ENCODE measurements at places on chromosomes 7 and 10.

DNA sequence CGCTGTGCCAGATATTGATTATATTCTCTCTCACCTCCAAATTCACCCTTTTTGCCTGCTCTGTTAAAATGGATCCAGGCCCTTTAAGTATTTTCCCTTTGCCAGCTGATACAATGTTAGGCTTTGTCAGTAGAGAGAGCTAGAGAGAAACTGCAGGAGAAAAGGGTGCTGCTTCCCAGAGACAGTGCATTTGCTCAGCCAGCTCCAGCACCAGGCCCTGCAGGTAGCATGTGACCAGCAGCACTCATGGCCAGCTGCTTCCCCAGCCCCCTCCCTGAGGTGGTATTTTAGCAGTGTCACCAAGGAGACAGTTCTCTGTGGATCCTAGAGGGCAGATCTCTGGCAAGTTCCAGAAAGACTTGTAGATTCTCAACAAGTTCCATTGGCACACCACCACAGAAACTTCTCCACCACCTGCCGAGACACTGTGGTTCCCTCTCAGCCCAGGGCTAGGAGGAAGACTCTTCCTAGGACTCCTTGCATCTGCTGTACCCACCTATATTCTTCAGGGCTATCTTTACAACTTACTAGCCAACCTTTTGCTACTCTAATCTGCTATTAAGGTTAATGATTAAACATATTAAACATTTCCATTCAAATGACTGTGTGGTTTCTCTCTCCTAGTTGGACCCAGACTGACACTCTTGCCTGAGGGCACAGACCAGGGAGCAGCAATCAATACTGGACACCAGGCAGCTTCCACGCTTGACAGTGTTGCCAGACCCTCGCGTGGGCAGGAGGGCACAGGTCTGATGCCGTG lies 35.6 kb upstream of the ADAM12 start:
- DNase-seq = no peak

- no peak for DNase-seq
Measured at GRCh38 chr10:132293201-132293812, 14.4 kb downstream of the STK32C start.

- no peak for DNase-seq
Measured at GRCh38 chr7:137474540-137475026, 131.1 kb upstream of the PTN start.

DNA sequence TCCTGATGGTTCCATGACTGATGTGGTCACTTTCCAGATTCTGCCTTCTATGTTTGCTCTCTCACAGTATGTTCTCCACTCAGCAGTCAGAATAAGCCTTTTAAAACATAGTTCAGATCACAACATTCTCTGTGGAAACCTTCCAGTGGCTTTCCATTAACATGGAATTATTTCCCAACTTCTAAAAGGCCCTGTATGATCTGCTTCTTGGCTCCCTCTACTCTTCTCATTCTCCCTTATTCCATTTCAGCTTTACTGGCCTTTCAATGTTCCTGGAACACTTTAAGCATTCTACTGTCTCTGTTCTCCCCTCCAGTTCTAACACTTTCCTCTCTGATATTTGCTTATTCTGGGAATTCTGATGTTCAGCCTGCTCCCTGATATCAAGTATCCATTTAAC lies 325.6 kb downstream of the THSD7A start:
- no peak for DNase-seq

DNA sequence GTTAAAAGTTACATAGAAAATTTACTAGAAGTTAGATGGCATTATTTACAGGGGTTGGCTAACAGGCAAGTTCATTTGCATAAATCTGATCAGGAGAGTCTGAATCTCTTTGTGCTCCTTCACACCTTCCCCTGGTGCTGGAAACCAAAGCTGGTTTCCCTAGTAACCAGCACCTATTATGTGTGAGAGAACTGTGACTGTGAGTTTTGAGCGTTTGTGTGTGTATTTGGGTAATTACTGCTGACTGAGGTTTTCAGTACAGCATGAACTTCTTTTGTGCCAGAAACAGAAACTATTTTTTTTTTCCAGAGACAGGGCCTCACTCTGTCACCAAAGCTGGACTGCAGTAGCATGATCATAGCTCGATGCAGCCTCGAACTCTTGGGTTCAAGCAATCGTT lies 10.3 kb upstream of the IFIT1B start:
- DNase-seq = no peak

DNA sequence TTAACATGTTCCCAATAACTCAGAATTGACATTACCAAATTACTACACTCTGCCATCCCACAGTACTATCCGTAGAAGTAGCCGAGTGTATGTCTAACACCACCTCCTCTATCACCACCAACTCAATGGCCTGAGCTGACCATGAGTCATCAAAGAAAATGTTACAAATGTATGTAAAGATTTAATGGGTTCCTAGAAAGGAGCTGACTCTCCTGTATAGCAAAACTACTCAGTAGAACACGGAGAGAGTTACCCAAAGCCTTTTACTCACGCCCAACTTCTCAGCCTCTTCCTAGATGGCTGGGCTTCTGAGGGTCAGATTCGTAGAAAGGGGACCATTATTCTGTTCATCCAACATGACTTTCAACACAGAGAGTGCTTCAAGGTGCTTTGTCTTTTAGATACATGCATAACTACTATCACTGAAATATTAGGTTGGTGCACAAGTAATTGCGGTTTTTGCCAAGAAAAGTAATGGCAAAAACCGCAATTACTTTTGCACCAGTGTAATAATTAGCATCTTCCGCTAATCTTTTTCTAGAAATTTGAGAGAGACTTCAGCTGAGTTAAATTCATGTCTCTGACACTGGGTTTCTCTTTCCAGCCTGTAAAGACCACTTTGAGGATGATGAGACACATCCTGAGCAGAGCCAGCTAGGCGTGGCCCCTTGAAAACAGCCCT lies 24.0 kb upstream of the NANOS1 start:
- no peak for DNase-seq

DNA sequence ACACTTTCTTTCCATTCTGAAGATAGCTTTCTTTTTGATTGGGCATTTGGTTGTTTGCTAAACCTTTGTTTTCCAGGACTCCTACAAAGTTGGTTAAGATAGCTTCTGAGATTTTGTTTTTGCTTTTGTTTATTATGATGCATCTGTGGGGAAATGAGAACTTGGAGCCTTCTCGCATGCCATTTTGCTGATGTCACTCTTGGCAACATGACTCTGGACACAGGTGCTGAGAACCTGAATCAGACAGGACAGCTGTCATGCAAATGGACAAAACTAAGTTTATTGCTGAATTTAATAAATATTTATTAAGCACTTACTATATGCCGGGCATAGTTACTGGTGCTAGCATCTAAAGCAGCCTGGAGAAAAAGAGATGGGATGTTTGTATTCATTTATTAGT lies 274.1 kb downstream of the ZEB1 start:
- no peak for DNase-seq

- DNase-seq = no peak
Measured at GRCh38 chr7:109836016-109836415, 1254.9 kb upstream of the LRRN3 start.

DNA sequence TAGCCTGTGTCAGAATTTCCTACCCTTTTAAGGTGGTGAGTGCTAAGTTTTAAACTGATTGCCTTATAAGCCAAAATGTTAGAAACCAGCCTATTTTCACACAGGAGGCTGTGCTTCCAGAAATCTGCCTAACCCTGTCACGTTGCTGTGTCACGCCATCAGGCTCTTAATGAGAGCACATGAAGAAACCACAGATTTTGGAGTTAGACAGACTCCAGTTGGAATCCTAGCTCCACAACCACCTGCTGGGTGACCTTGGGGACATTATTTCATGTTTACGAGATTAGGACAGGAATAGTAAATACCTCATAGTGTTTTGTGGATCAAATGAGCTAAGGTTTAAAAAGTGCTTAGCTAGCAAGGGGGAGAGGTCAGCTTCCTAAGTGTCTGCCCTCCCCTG lies 321.8 kb downstream of the DPP6 start:
- no peak for DNase-seq

GRCh38 chr10:22435650-22436049 lies 90.4 kb downstream of the SPAG6 start:
- DNase-seq = no peak

- DNase-seq = no peak
Measured at GRCh38 chr10:66322777-66323176, 603.1 kb upstream of the LRRTM3 start.

DNA sequence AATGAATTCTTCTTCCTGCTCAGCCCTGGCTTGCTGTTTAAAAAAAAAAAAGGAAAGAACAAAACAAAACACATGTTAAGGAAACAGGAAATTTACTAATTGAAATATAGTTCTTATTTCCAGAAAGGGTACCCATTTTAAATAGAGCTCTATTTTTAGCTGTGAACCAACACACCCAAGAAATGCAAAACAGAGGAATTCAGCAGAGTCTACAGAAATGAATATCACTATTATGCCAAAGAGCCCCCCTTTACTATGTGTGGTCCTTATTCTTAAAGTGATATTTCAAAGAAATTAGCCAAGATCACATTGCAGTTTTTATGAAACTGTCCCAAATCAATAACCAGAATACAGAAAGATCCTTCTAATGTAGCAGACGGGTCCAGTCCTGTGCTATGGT lies 53.7 kb downstream of the CCDC6 start:
- DNase-seq = no peak

GRCh38 chr7:93563584-93563983 lies 10.9 kb downstream of the CALCR start:
- DNase-seq = no peak

DNA sequence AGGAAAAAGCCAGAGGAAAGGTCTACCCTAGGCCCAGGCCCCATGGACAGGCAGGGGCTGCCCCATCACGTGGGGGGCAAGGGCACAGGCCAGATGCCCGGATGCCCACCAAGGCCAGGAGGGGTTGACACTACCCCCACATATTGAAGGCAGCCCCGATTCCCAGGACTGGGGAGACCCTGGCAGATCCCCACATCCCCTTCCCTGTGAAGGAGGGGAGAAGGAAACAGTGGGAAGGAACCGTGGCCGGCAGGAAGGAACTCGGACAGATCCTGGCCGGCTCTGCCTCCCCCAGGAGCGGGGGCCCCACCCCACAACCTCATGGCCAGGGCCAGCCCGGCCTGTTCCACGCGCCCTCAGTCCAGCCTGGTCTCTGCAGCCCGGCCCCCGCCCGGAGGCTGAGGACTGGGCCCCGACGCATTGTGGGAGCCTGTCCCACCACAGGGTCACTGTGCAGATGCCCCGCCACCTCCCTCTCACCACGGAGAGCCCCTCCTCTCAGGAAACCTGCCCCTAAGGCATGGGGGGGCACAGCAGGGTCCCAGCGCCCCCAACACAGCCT lies 41.3 kb downstream of the PAPOLB start:
- DNase-seq = no peak

GRCh38 chr7:17147409-17147808 lies 151.0 kb upstream of the AHR start:
- DNase-seq = no peak

GRCh38 chr10:126422567-126422966 lies 34.3 kb upstream of the ADAM12 start:
- DNase-seq = no peak

DNA sequence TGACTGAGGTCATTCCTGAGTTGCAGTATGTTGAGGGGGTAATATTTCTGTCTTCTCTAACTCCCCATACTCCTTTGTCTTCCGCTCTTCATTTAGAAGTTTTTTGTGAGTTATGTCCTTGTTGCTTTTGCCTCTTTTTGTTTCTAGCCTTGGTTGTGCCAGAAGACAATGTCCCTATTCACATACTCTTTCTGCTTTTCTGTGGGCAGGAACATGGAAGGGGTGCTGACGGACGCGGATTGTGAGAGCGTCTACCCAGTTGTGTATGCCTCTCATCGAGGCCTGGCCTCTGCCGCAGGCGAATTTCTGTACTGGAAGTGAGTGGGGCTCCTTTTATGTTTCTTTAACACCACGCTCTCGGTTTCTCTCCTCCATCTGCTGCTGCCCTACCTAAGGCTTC lies 20.5 kb downstream of the STAG3 start:
- DNase-seq = no peak

- DNase-seq = no peak
Measured at GRCh38 chr10:58919927-58920654, 256.4 kb upstream of the PHYHIPL start.
